ENCODE measurements at places on chromosomes 4 and X. TPM values are rescaled to one million over a fixed set of nuclear protein-coding genes. Genes with fewer than 3 reads are reported as not detected.
A peak's percentile ranks its signal among the peaks of the same experiment; 100 is the strongest.

The SPOCK3 gene
- 1.4 TPM for total RNA-seq

The TBC1D14 gene
- total RNA-seq: 52.8 TPM

The ARHGAP36 gene
- not detected for total RNA-seq

DNA sequence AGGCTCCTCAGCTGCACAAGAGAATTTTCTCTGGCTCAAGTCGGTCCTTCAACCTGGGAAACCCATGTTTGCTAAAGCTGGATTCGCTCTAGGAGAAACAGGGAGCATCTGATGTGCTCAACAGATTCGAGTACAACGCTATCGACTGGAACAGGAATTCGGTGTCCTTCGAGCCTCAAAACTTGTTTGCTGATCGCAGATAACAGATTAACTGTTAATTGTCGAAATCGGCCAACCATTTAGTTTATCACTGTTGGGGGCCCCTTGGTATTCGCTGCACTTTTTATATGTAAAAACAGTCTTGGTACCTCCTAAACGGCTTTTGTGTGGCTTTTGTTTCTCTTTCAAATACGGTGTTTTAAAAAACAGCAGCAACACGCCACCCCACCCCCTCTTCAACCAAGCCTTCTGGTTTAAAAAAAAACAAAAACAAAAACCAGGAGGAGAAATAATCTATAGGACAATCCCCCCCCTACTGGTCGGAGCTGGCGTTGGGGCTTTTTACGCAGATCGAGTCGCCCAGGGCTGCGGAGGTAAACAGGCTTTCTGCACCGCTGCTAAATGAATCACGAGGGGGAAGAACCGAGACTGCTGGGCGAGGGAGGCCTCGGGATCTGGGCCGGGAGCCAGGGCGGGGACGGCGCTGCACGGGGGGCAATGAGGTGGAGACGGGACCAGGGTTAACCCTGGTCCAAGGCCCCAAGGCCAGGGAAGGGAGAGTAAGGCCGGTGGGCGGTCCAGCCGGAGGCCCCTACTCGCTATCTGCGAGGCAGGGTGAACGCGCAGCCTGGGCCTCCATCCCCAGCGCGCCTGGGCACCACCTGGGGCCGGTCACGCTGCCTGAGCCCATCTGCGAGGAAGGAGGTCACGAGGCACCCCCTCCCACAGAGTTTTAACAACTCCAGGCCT is 71.7 kb upstream of the BCOR start:
- DNase-seq: peak; percentile 43

GRCh38 chr4:25406081-25406692 is 29.1 kb downstream of the ANAPC4 start:
- no peak for DNase-seq

GRCh38 chr4:19936476-19936875 is 315.2 kb upstream of the SLIT2 start:
- DNase-seq: peak; percentile 38

DNA sequence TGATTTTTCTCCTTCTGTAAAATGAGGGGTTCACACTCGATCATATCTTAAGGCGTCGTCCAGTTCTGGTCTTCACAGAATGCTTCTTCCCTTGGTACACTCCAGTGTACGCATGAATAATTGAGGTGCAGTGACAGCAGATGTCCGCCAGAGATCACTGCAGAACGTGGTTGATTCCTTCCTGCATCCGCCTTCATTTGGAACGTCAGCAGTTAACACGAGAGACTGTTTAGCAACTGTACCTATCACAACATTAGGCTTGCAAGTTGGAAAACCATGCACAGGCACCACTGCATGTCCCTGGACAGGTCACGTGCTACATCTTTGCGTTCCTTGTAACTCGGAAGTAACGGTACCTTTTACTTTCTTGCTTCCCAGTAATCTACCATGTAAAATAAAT is 66.0 kb upstream of the GEMIN8 start:
- peak; percentile 7 for DNase-seq

DNA sequence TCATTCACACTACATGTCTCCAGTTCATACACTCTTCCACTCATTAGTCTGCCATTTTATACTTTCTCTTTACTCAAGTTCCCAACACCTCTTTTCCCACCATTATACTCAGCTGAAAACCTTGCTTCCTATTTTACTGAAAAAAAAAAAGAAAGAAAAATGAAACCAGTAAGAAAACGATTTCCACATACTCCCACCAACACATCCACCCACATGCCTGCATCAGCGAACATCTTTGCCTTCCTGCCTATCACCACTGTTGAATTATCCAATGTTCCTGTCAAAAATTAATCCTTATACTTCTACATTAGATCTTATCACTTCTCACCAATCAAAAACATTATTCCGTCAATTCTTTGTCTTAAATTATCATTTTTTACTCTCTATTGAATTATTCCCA is 188.1 kb upstream of the FAM241A start:
- DNase-seq: no peak

- DNase-seq: no peak
Observed at GRCh38 chr4:182738283-182739047, 178.7 kb downstream of the DCTD start.

DNA sequence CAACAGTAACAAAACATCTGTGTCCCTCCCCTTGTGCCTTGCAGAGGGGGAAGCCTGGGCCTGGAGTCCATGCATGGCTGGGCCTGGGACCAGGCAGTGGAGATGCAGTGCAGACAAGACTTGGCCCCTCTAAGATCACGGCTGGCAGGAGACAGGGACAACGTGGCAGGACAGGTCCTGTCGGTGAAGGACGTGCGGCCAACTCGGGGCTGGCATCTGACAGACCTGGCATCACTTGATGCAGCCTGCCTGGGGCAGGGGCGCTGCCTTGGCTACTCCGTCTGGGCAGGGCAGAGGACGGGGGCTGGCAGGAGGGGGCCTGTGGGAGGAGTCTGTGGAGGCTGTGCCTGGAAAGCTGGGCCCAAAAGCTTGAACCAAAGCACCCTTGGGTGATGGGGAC is 112.1 kb downstream of the CPZ start:
- DNase-seq: no peak

DNA sequence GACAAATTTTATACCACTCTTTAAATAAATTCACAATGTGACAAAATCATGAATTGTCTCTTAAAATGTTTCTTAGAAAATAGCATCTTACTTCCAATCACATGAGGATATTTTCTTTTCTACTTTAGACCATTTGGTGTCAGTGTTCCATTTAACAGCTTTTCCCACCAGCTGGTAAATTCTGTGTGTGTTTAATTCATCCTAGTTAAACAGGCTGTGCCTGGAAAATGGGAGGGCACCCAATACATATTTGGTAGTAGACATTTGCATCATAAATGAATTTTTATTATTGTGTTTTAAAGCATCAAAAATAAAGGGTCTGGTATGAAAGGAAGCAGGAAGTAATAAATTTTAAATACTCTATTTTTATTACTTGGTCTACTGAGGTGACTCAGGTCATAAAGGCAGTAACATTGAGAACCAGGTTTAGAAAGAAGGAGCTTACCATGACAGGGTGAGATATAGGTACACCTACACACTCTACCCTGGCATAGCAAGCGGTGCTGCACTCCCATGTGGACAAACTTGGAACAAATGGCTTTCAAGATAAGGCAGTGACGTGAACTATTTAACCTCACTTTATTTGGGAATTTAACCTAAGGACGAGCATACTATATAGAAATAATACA is 344.5 kb downstream of the BMPR1B start:
- DNase-seq: no peak

- no peak for DNase-seq
Observed at GRCh38 chrX:50565718-50566117, 95.1 kb upstream of the DGKK start.

DNA sequence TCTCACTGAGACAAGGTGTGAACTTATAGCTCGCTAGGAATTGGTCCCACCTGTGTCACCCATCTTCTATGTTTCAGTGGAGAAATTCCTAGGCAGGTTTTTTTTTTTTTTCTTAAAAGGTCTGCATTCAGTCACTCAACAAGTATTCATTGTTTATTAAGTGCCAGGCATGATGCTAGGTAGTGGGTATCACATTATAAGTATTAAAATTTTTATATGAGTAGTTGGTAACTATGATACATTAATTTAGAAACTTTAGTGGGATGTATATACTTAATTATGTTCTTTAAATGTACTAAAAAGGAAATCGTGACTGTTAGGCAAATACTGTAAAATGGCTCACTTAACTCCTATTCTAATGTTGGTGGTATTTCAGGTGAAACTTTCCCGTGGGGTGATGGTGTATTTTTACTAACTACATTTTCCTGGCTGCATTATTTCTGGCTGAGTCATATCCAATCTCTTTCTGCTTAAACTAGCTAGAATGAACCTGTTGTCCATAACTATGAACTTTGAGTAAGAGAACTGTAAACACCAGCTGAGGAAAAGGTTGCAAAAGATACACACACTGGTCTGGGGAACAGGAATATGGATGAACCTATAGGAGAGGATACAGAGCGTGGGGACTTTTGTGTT is 49.3 kb upstream of the MED14 start:
- DNase-seq: no peak

- DNase-seq: no peak
Observed at GRCh38 chr4:122710434-122711308, 21.8 kb upstream of the BBS12 start.

DNA sequence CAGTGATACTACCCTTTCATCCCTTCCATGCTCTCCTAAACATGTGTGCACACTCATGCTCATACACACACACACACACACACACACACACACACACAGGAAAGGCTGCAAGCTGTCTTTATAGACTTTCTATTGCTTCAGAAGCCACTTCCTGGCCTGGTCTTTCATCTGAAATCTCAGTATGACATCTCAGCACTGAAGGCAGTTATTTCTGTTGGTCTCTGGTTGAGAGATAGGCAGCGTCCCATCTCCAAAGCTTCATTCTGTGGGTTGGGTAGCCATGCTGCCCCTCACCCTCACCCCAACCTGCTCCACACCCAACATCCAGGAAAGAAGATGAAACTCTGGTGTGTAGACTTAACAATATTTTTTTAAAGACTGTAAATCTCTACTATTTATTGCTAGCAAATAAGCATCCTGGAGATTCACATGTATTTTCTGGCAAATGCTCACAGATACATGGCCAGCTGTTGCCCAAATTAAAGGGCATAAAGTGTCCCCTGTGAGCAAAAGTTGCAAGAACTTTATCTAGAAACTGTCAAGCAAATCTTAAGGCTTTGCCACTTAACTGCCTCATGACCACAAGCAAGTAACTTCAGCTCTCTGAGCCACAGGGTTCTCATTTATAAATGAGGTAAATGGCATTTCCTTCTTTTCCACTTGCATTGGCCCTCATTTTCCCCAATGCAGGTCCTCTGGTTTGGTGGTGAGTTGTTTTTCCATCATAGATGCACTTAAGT is 189.8 kb upstream of the AFF2 start:
- DNase-seq: no peak

Measured in kidney epithelial cell (primary cell).